Right atrium auricular region (tissue), 2 donors: ENCODE measurements at places on chromosomes 12 and 14. TPM values are rescaled to one million over a fixed set of nuclear protein-coding genes. Genes with fewer than 3 reads are reported as not detected.

DNA sequence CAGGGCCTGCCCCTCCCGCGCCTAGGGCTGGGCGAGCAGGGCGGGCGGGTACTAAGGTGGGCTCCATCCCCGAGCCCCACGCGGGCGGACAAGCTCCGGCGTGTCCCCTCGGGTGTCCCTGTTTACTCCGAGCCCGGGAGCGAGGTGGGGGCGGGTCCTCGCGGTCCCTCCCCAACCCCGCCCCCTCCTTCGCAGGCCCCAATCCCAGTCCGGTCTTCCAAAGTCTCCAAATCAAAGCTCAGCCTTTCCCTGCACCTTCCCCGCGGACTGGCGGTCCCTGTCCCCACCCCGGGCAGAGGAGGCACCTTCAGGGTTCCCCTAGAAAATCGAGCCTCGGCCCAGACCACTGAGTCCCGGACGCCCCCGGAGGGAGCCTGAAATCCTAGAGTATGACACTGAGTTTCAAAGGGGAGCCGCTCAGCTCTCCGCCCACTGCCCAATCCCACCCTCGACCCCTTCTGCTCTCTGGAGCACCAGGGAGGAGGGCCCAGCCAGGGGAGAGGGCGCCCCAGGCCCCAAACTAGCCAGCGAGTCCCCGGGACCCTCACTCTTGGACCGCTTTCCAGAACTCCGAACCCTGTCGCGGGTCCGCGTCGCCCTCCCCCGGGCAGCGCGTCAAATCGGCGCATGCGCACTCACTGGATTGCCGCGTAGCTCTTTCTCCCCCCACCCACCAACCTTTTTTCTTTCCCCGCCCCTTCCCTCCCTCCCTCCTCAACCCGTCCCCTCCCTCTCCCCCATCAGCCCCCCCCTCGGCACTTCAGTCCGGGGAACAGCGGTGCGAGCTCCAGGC, at the start of gene LRP1:
LRP1 (plus strand) TSS at position 758 of the 793 bp plus-strand sequence. CDS start 482 bp downstream, outside the sequence.
- H3K4me3 ChIP-seq = peak within 1 kb of the TSS; percentile 61
- H3K27me3 ChIP-seq = no peaks in the 10 kb centered on the region
- H3K4me1 ChIP-seq = peaks cover 51% of the 10 kb centered on the region
- H3K36me3 ChIP-seq = no peaks in the 10 kb centered on the region
- H3K27ac ChIP-seq = peak within 1 kb of the TSS; percentile 98

Gene KCNH3
- total RNA-seq = 1.0 TPM

DNA sequence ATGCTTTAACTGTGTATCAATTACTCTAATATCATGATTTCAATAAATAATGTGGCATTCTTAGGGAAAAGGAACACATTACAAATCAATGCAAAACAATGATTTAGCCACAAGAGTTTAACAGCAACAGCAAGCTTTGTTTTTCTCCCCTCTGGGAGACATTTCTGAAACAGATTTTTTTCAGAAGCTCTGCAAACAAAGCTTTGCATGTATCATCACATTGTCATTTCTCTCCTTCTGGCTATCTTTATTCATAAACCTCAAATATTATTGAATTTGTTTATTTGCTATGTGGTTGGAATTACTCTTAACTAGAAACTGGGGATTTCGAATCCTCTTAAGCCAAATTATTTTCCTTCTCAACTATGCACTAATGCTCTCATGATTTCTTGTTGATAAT, 278.4 kb upstream of the ATXN7L3B start:
- no peaks in the 10 kb centered on the region for H3K4me1 ChIP-seq
- H3K4me3 ChIP-seq = no peak overlapping the region
- no peaks in the 10 kb centered on the region for H3K36me3 ChIP-seq
- no peak overlapping the region for H3K27ac ChIP-seq
- DNase-seq = no peak

DNA sequence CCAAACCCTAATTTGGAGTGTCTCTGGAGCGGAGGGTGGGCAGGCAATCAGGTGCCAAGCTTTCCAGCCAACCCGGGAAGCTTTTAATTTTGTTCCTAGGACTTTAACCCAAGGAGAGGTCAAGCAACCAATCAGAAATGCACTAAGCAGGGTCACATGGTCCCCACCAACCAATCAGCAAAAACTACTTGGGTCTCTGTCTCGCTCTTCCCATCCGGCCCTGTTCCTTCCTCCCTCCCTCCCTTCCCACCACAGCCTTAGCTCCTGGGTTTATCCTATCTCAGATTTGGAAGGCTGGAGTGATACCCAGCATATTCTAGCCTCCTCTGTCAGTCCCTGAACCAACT, 7.3 kb downstream of the HOXC5 start:
- H3K4me3 ChIP-seq = no peak overlapping the region
- peaks cover 9% of the 10 kb centered on the region for H3K27me3 ChIP-seq
- DNase-seq = no peak
- H3K27ac ChIP-seq = no peak overlapping the region

Gene SERPINA5
- 7.7 TPM for total RNA-seq

Gene BHLHE41
- 15.0 TPM for total RNA-seq

DNA sequence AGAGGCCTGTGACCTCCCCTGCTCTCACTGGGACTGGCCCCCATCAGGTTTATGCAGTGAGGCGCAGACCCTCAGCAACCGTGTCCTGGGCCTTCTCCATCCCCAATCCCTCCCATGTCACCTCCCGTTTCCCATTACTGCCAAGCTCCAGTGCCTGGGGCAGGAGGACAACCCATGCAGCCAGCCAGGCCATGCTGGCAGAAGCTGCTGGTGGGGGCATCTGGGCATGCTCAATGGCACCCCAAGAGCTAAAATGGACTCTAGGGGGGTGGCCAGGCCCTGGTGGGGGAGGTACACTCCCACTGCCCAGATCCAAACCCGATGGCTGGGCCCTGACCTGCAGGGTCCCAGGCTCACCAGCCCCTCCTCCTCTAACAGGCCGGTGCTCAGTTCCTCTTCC, 20.5 kb upstream of the GPR132 start:
- peaks cover 35% of the 10 kb centered on the region for H3K4me1 ChIP-seq
- no peak overlapping the region for H3K27ac ChIP-seq
- H3K27me3 ChIP-seq = no peaks in the 10 kb centered on the region
- H3K4me3 ChIP-seq = no peak overlapping the region
- no peaks in the 10 kb centered on the region for H3K36me3 ChIP-seq

- H3K36me3 ChIP-seq = peaks cover 18% of the 10 kb centered on the region
- H3K4me1 ChIP-seq = peaks cover 5% of the 10 kb centered on the region
- no peaks in the 10 kb centered on the region for H3K27me3 ChIP-seq
- H3K4me3 ChIP-seq = no peak overlapping the region
- DNase-seq = no peak
- H3K27ac ChIP-seq = no peak overlapping the region
Measured at GRCh38 chr12:131943389-131943788, 6.4 kb upstream of the EP400 start.

DNA sequence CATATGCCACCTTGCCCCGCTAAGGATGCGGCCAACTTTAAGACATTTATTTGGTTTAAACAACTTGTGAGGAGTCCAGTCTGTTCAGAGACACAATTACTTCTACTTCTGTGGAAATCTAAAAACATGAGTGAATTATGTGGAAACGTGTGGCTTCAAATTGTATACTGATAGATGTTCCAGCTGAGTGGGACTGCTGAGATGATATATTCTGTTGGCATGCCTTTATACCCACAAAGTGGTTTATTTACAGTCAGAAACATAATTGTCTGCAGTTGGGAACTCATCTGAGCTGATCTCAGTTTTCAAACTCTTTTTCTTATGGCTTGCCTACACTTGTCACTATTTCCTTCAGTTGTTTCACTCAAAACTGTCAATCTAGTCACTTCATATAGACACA, 67.8 kb downstream of the FLRT2 start:
- H3K27me3 ChIP-seq = no peaks in the 10 kb centered on the region
- no peak overlapping the region for H3K27ac ChIP-seq
- no peak for DNase-seq
- no peaks in the 10 kb centered on the region for H3K36me3 ChIP-seq
- no peak overlapping the region for H3K4me3 ChIP-seq

DNA sequence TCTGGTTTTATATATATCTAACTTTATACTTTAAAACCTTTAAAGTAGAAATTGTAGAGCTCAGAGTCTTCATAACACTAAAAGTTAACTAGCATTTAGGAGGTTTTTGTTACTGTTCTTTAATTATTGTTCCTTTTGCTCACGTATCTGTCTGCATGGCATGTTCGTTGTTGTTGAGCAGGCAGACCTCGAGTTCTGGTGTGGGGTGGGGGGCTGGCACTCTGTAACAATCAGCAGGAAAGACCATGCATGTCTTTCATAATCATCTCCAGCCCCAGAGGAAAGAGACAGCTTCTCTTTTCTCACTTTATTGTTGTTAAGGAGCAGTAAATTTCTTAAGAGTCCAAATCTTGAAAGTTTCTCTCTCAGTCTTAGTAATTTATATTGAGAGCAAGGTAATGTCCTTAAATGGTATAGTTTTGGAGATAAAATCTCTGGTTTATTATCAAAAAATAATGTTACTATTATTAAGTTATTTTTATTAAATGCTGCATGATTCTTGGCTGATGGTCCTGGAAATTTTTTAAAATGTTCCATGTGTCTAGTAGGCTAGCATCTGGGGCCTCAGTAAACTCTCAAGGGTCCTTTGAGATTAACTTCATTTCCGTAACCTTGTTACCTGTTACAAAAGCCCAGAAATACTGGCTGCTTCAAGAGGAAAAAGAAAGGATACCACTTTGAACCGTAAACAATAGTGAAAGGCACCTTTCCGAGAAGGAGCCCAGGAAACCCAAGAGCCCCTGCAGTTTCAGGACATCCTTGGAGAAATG, 30.3 kb downstream of the CKB start:
- H3K4me1 ChIP-seq = no peaks in the 10 kb centered on the region
- no peaks in the 10 kb centered on the region for H3K27me3 ChIP-seq
- no peak overlapping the region for H3K27ac ChIP-seq

DNA sequence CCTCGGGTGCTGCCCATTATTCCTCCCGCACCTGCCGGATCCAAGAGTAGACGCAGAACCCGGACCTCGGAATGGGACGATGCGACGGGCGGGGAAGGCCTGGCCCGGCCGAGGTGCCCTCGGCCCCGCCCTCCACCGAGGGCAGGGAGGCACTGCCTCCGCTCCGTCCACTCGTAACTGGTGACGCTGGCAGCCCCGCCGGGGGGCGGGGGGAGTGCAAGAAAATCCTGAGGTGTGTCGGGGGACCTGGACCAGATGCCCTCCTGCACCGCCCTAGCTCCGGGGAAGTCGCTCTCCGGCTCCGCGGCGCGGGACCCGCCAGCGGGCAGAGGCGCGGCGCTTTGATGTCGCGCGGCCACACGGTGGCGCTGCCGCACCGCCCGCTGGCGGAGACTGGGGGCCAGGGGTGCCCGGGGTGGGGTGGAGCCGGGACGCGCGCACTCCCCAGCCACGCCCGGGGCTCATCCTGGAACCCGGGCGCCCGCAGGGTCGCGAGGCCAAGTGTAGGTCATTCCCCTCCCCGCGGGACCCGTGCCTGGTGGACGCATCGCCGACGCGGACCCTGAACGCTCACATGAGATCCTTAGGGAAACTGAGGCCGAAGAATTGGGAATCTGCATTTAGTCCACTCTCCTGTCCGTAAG, 202.8 kb downstream of the TTC8 start:
- DNase-seq = no peak
- H3K4me3 ChIP-seq = peak overlapping the region; percentile 48
- no peaks in the 10 kb centered on the region for H3K36me3 ChIP-seq
- peaks cover 19% of the 10 kb centered on the region for H3K4me1 ChIP-seq
- peaks cover 9% of the 10 kb centered on the region for H3K27me3 ChIP-seq

Gene PCED1B
- 1.4 TPM for total RNA-seq

Gene SLCO1A2
- total RNA-seq = not detected

GRCh38 chr14:58954901-58955861, 233.3 kb upstream of the DAAM1 start:
- H3K36me3 ChIP-seq = no peaks in the 10 kb centered on the region
- H3K27me3 ChIP-seq = no peaks in the 10 kb centered on the region
- DNase-seq = no peak
- H3K4me1 ChIP-seq = peaks cover 6% of the 10 kb centered on the region
- H3K27ac ChIP-seq = no peak overlapping the region

DNA sequence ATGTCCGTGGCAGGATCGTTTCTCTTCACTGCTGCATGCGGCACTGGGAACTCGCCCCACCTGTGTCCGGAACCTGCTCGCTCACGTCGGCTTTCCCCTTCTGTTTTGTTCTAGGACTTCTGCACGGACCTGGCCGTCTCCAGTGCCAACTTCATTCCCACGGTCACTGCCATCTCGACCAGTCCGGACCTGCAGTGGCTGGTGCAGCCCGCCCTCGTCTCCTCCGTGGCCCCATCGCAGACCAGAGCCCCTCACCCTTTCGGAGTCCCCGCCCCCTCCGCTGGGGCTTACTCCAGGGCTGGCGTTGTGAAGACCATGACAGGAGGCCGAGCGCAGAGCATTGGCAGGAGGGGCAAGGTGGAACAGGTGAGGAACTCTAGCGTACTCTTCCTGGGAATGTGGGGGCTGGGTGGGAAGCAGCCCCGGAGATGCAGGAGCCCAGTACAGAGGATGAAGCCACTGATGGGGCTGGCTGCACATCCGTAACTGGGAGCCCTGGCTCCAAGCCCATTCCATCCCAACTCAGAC, 1.2 kb downstream of the FOS start:
- no peak for DNase-seq
- peaks cover 40% of the 10 kb centered on the region for H3K36me3 ChIP-seq
- peak overlapping the region; percentile 100 for H3K27ac ChIP-seq
- peaks cover 2% of the 10 kb centered on the region for H3K4me1 ChIP-seq

GRCh38 chr14:31692376-31692781, 131.2 kb downstream of the NUBPL start:
- no peaks in the 10 kb centered on the region for H3K27me3 ChIP-seq
- no peak for DNase-seq
- no peak overlapping the region for H3K4me3 ChIP-seq
- H3K36me3 ChIP-seq = no peaks in the 10 kb centered on the region
- H3K27ac ChIP-seq = no peak overlapping the region
- H3K4me1 ChIP-seq = peaks cover 7% of the 10 kb centered on the region

DNA sequence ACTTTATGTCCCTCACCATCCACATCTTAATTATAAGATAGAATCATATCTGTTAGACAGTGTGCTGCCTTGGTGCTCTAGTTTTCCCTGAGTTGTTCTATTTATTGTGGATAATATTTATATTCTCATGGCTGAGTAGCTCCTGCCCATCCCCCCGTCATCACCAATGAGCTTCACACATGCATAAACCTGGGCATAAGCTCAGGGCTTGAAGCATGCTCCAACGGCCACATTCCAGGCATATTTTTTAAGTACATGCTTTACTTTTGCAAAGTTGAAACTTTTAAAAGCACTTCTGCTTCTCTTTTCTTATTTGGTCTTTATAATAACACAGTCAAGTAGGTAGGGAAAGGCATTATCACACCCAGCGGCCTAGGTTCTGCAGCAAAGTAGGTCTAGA, 3.4 kb upstream of the FBXO34 start:
- H3K27me3 ChIP-seq = no peaks in the 10 kb centered on the region
- no peak overlapping the region for H3K4me3 ChIP-seq
- H3K36me3 ChIP-seq = no peaks in the 10 kb centered on the region
- no peak overlapping the region for H3K27ac ChIP-seq
- H3K4me1 ChIP-seq = peaks cover 5% of the 10 kb centered on the region

Gene PTGDR
- total RNA-seq = 0.89 TPM

GRCh38 chr12:105369014-105369413, 38.5 kb downstream of the C12orf75 start:
- no peaks in the 10 kb centered on the region for H3K4me1 ChIP-seq
- no peak overlapping the region for H3K4me3 ChIP-seq
- DNase-seq = no peak
- H3K27me3 ChIP-seq = no peaks in the 10 kb centered on the region
- H3K27ac ChIP-seq = no peak overlapping the region
- H3K36me3 ChIP-seq = no peaks in the 10 kb centered on the region

Gene PTPRO
- total RNA-seq = 2.9 TPM
